ENCODE measurements at places on chromosomes 11 and 22. TPM values are rescaled to one million over a fixed set of nuclear protein-coding genes. Genes with fewer than 3 reads are reported as not detected.

DNA sequence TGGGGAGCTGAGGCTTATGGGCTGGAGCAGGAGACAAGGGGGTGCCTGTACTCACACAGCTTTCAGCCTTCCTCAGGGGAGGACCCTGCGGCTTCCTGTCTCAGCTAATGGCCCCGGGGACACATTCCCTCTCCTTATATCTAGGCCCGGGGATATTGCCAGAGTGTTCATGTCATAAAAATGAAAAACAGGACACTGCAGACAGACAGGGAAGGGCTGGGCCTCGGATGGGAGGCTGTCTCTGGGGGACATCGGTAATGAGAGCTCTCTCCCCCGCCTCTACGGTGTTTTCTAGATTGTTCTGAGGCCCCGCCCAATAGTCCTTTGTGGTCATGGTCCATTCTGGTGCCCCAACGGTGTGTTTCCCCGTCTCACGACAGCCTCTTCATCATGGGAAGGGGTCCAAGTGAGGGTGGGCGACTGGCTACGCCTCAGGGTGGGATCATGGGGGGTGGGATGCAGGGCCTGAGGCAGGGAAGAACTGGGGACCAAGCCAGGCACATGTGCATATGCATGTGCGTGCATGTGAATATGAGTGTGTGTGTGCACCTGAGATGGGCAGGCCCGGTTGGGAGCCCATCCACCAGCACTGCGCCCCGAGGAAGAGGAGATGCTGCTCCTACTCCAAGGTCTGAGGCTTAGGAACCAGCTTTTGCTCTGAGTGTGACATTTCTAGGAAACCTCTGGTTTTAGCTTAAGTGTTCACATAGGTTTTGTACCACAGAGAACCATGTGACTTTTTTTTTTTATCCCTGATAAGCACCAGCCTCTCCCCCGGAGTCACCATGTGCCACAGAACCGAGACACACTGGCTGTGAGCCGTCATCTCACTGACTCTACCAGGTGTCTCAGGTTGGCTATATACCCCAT lies 5.3 kb downstream of the ARVCF start:
- DNase-seq = no peak

GRCh38 chr11:123678246-123678645 lies 23.8 kb upstream of the SCN3B start:
- no peak for DNase-seq

DNA sequence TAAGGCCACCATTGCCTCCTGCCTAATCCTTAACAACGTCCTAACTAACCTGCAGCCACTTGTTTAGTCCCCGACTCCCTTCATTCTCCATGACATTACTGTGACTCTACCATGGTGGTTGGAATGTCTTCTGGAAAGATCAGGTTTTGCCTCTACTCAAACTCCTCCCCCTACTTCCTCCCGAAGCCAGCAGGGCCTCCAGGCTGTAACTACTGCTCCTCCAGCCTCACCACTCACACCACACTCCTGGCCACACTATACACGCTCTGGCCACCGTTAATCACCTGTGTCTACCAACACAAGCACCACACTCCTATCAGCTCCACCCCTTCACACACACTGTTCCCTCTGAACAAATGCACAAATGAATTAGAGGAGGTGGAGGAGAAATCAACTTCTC lies 69.2 kb downstream of the PACSIN2 start:
- DNase-seq = no peak

Gene PPME1
- 43.6 TPM for polyA plus RNA-seq

Gene TIMP3
- polyA plus RNA-seq = 116 TPM

Gene JAML
- 3.2 TPM for polyA plus RNA-seq

DNA sequence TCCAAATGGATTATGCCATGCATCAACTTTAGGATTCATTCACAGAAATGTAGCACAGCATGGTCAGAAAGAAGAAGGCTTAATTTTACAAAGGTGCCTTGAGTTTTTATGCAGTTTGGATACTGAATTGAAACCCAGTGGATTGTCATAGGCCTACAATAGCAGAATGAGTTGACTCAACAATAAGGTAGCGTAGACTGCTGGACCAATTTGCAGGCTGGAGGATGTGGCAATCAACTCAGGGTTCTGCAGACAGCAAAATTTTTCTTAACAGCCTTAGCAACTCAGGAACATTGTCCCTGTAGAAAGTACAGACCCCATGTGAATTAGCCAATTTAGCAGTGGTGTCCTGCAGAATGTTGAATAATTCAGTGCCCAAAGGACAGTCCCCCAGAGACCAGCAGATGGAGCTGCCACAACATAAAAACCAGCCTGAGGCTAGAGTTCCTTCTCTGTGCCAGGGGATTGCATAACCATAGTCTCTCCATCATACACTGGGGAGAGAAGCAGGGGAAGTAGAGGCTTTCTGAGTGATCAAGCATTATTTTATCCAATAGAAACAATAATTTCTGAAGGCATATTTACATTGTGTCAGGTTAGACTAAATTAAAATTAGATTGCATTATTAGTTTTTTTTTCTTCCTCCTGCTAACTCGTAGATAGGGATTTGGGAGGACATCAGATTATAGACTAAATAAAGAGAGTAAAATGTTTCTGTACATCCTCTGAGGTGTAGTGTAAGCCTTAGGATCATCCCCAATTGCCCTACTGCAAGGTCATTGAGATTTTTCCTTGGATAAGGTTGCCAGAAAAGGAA lies 20.3 kb upstream of the MRPL17 start:
- DNase-seq = no peak

DNA sequence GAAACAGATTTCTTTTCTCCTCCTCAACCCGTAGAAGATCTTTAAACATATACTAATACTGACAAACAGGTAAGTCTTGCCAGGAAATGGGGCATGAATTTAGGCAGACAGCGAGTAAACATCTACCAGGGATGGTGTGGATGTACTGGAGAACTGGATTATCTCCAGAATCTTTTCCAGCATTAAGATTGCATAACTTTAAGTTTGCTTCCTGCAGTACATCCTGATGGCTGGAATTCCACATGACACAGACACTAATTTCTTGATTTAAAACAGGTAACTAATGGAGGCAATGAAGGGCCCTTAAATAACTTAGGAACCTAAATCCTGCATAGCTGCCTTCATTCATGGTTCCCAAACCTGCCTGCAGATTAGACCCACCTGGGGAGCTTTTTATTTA lies 40.7 kb downstream of the JHY start:
- DNase-seq = no peak

- no peak for DNase-seq
These were observed 2.1 kb downstream of the CCND1 start for GRCh38 chr11:69642913-69643632.

GRCh38 chr22:19597399-19597735 lies 73.2 kb upstream of the CLDN5 start:
- no peak for DNase-seq

- no peak for DNase-seq
These were observed 50.4 kb upstream of the NECTIN1 start for GRCh38 chr11:119779195-119780071.

DNA sequence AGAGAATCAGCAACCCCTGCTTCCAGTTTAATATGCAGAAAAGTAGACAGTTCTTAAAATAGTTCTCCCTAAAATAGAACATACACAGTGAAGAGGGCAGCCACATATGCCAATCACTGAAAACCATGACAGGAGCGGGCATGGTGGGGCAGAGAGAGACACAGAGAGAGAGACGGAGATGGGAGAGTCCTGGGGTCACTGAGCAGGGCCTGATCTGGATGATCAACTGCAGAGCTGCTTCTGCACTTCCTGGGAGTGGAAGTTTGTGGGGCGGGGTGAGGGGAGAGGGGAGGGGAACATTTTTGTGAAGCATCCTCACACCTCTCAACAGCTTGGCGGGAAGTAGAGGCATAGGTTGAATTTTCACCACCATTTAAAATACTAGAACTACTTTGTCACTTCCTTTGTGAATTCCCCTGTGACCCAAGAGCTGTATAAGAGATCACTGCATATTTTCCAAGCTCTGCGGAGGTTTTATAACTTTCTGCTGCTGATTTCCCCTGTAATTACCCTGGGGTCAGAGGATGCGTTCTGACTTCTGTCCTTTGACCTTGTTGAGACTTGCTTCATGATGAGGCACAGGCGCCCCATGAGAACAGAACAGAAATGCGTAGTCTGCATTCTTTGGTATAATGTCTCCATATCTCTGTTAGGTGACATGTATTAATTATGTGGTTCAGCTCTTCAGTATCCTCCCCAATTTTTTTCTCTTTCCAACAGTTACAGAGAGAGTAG lies 419.4 kb downstream of the BRD1 start:
- DNase-seq = no peak

Gene CPT1A
- polyA plus RNA-seq = 33.3 TPM

- no peak for DNase-seq
These were observed 48.8 kb downstream of the ENDOD1 start for GRCh38 chr11:95138448-95138847.

GRCh38 chr11:36373016-36374010 lies 77.2 kb downstream of the PRR5L start:
- no peak for DNase-seq

Gene C11orf97
- polyA plus RNA-seq = not detected

Gene CCDC73
- polyA plus RNA-seq = 0.31 TPM

GRCh38 chr11:122642472-122642922 lies 13.0 kb upstream of the UBASH3B start:
- no peak for DNase-seq

Gene LRP5
- 67.8 TPM for polyA plus RNA-seq

DNA sequence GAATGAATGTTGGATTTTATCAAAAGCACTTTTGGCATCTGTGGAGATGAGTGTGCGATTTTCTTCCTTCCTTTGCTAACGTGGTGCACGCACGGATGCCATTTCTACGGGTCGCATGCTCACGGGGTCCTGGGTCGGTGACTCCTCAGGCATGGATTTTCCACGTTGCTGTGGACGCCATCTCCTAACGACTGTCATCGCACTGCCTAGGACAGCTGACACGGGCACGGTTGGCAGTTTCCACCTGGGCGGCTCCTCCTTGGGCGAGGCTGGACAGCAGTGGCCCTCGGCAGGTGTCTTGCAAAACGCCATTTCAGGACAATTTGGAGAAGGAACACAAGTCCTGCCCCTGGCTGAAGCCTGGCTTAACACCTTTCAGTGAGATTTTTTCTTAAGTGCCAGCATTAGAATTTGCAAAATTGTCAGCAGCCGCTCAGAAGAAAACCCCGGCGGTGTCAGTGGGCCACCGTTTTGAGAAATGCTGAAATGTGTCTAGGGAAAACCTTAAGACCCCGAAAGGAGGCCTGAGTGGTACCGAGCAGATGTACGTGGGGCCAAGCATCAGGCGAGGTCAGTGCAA lies 34.7 kb upstream of the TOLLIP start:
- no peak for DNase-seq

- no peak for DNase-seq
These were observed 32.5 kb upstream of the NUCB2 start for GRCh38 chr11:17244046-17244445.

Gene CARNS1
- polyA plus RNA-seq = 1.7 TPM

GRCh38 chr11:621838-622237 lies 2.9 kb downstream of the CDHR5 start:
- DNase-seq = no peak

DNA sequence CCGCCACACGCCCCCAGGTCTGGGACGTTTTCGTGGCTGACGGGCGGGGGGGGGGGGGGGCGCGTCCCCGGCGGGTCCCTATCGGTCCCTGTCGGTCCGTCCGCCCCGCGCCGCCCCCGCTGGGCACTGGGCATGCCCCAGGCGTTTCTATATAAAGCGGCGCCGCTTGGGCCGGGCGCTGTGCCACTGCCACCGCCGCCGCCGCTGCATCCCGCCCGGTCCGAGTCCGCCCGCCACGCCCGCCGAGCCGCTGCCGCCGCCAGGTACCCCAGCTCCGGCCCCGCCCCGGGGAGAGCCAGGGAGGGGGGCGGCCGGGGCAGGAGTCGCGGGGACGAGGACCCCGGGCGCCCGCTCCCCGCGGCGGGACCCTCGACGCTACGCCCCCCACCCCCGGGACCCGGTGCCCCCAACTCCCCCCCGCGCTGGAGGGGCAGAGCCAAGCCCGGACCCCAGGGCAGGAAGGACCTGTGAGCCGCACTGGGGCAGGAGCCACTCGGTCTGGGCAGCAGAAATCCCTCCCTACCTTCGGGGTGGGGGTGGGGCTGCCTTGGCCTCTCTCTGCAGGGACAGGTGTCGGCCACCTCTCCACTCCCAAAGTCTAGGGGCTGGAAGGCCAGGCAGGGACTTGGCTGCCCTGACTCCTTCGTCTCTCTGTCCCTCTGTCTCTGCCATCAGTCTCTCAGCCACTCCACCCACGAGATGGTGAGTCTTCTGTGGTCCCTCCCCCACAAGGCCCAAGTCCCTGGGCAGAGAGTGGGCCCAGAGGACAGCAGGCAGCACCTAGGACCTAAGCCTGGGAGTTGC lies at the start of gene CARNS1:
Gene CARNS1 (plus strand): TSS at position 178 of the 804 bp plus-strand sequence. CDS start 522 bp downstream, at position 700.
- no peak for DNase-seq

DNA sequence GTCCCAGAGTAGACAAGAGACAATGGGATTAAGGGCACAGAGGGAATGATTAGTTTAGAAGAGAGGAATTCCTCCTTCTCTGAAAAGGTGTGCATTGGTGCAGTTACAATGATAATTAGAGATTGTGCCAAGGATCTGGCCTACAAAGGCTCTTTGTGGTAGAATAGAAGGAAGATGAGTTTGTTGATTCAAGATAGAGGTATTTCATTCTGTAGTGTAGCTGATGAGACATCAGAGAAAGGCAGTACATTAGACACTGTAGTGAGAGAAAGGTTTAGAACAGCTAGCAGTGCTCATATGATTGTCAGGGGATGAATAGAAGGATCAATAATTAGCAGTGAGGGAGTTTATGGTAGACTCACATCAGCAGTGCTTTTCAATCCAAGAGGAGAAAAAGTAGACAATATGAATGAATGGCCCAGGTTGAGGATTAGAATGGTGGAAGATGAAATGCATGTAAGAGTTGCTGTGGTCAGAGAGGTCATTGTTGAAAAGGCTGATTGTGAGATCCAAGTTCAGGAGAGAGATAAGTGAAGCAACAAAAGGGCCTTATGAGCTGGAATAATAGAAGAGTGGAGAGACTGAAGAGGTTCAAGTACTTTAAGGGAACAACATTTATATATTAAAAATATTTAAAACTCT lies 28.9 kb downstream of the SIK2 start:
- DNase-seq = no peak

DNA sequence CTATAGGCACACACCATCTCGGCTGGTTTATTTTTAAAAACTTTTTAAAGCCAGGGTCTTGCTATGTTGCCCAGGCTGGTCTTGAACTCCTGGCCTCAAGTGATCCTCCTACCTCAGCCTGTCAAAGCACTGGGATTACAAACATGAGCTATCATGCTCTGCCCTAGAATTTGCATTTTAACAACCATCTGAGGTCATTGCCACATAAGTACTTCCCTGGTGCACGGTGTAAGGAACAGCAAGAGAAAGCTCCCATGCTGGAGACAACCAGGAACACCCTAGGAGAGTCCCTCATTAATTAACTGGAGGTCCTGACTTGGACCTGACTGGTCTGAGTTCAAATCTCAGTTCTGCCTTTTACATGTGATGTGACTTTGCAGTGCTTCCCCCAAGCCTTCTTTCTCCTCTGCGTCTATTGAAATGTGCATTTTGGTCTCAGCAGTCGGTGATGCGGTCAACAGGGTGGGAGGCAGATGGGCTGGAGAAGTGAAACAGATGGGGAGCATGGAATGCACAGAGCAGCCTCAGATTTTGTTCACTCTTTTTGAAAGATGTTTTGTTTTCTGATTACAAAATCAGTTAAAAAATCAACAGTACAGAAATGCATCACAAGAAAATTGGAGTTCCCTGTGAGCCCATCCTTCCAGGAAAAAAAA lies 146.5 kb downstream of the MYO18B start:
- no peak for DNase-seq

GRCh38 chr22:31893460-31893859 lies 50.9 kb upstream of the YWHAH start:
- DNase-seq = no peak

Gene WNT11
- 19.5 TPM for polyA plus RNA-seq

Gene PVALB
- polyA plus RNA-seq = 3.7 TPM

GRCh38 chr11:65422633-65423515 lies at the start of gene NEAT1:
NEAT1 (plus strand) TSS chr11:65422798.
- peak; percentile 91 for DNase-seq

Gene OR2D2
- not detected for polyA plus RNA-seq
